Thymus (tissue), 14 donors: ENCODE measurements at places on chromosomes 12 and 14.

- no peak for DNase-seq
These were observed 65.4 kb downstream of the PPFIBP1 start for GRCh38 chr12:27589419-27589818.

DNA sequence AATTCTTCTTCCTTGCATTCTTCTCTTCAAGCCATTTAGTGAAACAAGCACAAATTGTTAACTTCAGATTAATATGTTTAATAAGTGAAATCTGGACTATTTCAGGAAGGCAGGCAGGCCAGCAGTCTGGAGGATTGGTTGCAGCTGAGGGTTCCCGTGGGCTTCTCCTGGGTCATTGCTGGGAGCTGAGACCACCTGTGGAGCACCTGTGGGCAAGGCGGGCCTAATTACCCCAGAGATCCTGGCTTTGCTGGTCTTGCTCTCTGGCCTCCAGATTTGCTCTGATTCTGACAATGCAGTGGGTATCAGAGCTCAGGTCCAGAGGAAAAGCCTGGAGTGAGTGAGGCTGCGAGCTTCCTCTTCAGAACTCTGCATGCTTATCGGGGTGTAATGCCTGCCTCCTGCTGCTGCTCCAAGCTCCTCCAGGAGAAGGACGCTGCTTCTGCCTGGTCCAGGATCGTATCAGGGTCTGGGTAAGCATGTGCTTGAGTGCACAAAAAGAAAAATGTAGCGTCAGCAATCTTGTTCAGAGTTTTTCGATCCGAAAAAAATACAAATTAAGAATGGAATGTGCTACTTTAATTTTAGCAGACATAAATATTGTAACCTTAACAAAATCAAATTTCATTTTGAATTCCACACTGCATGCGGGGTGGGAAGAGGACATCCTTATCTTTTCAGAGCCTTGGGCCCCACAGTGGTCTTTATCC is 93.8 kb downstream of the TMEM30B start:
- DNase-seq, result no peak

DNA sequence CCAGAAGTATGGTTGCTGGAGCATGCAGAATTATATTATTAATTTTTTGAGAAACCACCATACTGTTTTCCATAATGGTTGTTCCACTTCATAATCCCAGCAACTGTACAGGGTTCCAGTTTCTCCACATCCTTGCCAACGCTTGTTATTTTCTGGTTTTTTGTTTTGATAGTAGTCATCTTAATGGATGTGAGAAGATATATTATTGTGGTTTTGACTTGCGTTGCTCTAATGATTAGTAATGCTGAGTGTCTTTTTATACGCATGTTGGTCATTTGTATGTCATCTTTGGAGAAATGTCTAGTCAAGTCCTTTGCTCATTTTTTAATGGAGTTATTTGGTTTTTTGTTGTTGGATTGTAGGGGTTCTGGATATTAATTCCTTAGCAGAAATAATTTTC is 58.1 kb downstream of the DAAM1 start:
- no peak for DNase-seq

- DNase-seq, result no peak
These were observed 742.6 kb downstream of the TMEM121 start for GRCh38 chr14:106269029-106269428.

DNA sequence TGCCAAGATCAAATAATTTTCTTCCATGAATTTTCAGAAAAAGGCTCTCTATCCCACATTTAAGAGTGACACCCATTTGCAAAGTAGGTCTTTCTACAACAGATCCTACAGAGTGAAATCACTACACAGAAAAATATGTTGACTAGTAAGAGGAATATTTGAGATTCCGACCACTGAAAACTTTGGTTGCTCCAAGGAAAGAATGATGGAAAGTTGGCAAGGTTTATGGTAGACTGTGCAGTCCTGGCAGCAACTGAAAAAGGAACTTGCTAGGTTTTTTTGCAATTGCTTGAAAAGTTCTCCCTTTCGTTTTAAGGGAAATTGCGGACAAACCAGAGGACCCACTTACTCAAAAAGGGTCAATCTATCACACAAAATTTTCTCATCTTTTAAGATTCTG is 83.1 kb upstream of the TSPAN8 start:
- DNase-seq, result no peak
